ENCODE measurements at places on chromosomes 3 and 15.

DNA sequence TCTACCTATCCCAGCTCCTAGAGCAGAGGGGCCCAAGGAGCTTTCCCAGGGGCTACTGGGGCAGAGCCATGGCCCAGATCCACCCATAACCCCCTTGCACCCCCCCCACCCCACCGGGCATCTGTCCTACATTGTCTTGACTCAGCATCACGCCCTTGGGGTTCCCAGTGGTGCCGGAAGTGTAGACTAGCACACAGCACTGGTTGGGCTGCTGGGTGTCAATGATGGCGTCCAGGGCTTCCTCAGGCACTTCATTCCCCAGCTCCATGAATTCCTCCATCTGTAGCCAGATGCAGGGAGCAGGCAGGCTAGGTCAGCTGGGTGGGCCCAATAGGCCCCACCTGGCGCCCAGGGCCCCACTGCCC is 33.2 kb downstream of the IDH3A start:
- DNase-seq: no peak

DNA sequence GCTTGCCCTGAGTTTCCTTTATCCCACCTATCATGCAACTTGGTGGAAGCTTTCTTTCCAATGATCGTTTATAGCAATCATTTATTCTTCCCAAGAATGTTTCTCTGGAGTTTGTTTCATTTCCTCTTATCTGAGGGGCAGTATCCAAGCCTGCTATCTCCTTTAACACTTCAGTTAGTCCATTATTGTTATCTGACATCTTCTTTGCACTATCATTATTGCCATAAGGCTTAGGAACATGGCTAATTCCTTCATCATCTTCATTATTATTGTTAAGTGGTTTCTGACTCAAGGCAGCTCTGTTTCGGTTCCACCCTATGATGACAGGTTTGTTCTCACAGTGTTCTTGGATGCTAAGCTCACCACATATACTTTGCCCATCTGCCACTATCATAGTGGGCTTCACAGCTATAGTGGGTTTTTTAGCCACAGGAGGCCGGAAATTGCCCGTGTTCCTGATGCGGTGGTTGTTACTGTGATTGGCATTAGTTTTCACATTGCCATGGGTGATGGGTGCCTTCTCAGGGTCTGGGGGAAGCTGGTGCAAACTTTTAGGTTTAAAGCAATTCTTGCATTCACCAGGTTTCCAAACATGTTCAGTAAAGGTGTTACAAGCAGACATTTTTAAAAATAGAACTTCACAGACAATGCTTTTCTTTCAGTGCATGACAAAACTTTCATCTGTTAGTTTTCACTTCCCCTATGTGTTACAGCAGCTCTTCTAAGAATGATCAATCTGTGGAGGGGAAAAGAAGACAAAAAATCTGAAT is 110.6 kb upstream of the TSPAN3 start:
- no peak for DNase-seq

DNA sequence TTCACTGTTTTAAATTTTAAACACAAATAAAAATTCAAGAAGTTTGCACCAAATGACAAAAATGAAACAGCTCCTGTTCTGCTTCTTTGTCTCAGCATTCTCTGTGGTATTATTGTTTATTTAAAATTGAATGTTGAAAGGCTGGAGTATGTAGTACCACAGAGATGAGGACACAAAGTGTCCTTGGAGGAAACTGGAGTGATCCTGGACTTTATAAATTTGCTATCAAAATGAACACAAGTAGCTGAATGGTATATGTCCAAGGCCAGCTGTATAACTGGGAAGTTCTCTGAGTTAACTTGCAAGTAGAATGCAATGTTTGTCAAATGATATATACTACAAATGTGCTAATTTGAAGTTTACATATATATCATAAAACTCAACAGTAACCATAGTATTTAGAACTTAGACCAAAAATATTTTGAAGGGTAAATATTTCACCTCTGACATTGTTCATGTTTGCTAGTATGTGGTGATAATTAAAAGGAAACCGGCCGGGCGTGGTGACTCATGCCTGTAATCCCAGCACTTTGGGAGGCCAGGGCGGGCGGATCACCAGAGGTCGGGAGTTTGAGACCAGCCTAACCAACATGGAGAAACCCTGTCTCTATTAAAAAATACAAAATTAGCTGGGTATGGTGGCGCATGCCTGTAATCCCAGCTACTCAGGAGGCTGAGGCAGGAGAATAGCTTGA is 12.3 kb downstream of the BTLA start:
- DNase-seq: no peak

DNA sequence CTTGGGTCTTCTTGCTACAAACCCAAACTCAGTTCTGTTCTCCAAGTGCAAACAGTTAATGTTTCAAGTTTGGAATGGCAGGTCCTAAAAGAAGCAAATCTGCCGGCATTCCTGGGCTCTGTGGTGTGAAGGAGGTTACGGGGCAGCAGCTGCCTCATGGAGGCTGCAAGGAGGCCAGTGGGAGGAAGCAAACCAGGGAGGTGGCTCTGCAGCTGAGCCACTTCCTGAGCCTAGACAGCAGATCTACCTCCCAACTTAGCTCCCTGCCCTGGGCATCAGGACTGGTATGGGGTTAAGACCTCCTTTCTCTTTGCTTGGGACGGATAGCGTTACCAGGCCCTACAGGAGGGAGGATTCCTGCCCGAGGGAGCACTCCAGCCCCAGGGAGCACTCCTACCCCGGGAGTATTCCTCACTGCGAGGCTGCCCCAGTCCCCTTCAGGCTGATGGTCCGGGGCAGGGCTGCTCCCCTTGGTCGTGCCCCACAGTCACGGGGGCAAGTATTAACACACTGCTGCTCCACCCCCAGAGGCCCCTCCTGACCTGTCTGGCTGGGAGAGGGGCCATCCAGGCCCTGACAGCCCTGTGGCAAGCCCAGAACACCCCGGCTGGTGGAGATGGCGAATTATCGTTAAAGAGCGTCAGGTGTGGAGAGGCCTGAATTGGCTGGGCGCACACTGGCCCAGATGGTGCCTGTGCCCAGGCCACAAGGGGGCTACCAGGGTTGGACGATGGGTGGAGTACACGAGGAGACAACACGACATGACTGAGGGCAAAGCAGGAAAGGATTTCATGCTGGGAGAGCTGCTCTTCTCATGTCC is 129.9 kb downstream of the ATP10A start:
- DNase-seq: no peak

DNA sequence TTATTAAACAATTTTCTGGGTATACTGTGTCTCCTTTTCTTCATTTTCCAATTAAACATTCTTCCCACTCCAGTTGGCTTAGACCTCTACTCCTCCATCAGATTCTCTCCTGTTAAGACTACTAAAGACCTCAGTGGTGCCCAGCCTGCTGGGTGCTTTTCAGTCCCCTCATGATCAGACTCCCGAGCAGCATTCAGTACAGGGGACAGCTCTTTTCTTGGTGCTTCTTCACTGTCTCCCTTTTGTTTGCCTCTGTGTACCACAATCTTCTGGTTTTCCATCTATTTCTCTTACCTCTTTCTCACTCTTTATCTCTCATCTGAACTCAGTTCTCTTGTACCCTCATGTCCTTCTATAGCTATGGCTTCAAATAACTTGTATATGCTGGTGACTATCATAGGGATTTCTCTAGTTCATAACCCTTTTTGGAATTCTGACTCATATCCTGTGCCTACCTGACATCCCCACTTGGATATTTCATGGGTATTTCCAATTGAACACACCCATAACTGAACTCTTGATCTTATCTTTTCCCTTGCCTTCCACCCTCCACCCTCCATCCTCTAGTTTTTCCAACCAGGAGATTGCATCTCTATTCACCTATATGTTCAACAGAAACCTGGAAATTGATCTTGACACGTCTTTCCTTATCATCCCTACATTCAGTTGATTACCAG is 55.6 kb upstream of the ABHD10 start:
- DNase-seq: no peak

DNA sequence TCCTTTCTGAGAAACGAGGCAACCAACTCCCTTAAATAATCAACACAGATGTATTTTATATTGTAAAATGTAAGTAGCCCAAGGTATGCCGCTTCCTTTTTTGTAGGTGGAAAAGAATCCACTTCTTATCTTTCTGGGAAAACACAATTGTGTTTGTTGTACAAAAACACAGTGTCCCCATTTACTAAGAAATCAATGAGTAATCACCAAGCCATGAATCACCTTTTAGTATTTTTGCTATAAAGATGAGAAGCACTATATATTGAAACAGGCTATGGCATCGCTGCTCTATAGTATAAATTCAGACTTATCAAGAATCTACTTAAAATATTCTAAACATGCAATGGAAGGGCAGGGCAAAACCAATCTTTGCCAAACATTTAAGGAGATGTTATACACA is 104.0 kb downstream of the TNIK start:
- DNase-seq: no peak
